Inflammatory macrophage treated with lipopolysaccharide for 1 hour (primary cell): ENCODE measurements at places on chromosomes 4 and X.
A peak's percentile ranks its signal among the peaks of the same experiment; 100 is the strongest.

GRCh38 chr4:1983846-1984405 is 24.8 kb downstream of the NELFA start:
- DNase-seq, result no peak

GRCh38 chr4:176400816-176401461 is 81.2 kb downstream of the SPCS3 start:
- no peak for DNase-seq

GRCh38 chr4:94459462-94460161 is 7.9 kb downstream of the PDLIM5 start:
- DNase-seq, result peak; percentile 26

DNA sequence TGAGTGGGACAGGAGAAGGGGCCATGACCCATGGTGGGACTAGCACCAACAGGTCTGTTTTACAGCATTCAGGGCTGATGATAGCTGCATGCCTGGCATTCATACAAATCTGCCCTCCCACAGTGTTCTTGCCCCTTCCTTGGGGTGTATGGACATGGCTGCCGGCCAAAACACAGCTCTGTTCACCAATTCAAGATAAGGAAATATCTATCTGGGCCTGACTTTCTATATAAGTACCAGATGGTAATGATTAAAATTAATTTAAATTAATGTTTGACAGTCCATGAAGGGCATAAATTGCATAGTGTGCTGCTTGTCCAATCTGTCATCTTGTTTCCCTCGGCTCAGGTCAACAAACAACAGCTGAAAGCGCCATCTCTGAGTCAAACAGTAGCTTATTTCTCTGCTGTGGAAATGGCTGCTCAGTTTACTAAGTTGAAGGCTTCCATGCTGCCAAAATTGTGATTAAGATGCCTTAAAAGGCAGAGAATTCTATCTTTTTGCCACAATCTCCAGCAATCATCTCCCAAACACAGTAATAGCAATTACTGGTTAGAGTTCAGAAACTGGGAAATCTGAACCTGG is 67.0 kb upstream of the TSPAN7 start:
- DNase-seq, result no peak

DNA sequence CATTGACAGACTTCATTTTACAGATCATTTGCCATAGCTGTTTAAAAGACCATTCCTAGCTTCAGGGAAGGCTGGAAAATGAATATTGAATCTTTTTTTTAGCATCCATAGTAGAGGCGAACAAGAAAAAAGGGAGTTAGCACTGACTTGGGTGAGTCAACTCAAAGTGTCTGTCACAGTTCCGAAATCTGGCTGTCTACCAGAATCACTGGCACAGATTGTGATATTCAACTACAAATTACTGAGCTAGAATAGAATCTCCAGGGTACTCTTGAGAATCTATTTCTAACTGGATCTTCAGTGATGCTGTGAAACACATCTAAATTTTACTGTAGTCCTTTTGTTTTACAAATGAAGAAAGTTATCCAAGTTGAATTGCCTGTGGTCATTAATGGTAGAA is 31.5 kb downstream of the SEC24B start:
- no peak for DNase-seq

DNA sequence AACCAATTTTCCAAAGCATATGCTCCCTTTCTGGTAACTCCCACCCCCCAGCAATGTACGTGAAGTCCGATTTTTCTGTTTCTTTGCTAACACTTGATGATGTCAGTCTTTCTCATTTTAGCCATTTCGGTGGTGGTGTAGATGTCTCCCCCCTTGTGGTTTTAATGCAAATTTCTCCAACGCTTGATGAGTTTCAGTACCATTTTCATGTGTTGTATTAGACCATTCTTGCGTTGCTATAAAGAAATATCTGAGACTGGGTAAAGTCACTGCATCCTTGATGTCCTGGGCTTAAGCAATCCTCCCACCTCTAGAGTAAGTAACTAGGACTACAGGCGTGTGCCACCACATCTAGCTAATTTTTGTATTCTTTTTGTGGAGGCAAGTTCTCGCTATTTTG is 148.4 kb upstream of the VCX3A start:
- DNase-seq, result no peak

- no peak for DNase-seq
These were observed 67.4 kb downstream of the FGFBP1 start for GRCh38 chr4:15870921-15871664.

- peak; percentile 30 for DNase-seq
These were observed 36.8 kb downstream of the RTL5 start for GRCh38 chrX:72094894-72095293.
